ENCODE measurements at places on chromosomes 1 and 21.

DNA sequence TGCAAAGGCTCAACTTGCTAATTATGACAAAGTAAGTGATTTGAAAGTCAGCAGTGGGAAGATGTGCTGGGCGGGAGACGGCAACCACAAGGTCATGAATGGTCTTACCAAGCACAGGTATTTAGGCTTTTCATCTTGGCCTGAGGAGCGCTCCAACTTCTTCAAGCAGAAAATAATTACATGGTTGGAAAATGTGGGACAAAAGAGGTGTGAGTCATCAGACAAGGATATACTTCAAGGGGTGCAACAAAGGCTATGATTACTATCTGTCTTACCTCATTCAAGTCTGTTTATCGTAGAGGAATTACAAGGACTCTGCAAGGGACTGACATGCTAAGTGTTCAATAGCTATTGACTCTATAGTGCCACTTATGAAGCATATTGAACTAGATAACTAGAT is 2005.7 kb downstream of the MRPL39 start:
- no peak for DNase-seq

DNA sequence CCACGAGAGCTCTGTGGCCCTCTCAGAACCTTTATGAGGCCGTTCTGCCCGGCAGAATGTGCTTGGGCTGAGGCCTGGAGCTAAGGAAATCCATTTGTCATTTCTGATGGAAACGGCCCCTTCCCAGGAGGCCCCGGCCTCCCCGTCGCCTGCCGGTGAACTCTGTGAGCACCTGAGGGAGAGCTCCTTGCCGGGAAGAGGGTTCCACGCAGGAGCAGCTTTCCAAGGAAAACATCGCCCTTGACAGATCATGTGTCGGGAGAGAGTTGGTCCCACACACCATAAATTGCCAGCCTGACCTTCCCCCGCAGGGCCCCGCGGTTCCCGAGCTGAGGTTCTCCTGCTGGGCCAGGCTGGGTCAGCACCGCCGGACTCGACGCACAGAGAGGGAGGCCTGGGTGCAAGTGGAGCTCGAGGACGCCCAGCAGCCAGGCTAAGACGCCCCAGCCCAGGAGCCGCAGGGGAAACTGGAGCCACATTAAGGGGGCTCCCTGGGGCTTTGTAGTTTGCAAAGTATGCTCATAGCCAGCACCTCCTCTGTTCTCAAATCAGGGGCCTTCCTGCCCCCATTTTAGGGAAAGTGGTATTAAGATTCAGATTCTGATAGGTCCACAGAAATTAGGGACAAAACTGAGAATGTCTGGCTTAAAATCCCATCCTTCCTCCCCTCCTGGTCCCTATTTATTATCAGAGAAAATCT is 239.5 kb downstream of the FOXD2 start:
- DNase-seq, result no peak

- DNase-seq, result peak; percentile 95
Measured at GRCh38 chr1:44213222-44214112, at the start of gene DMAP1. DMAP1 (plus strand) TSS chr1:44213471; CDS start chr1:44213754, 283 bp downstream.

DNA sequence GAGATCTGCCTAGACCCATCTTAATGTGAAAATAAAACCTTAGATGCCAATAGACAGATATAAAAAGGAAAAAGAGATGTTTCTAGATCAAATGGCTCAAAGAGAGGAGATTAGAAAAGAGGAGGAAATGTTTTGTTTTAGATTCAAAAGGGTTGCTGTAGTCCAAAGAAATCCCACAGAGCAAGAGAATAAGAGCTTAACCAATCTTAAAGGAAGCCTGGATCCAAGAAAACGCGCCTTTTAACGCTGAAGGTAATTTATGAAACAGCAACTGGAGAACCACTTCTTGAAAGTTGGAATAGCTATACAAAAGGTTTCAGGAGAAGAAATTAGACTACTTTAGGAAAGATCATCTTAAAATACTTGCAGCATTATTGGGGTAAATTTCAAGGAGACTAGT is 298.8 kb downstream of the BRINP2 start:
- no peak for DNase-seq

DNA sequence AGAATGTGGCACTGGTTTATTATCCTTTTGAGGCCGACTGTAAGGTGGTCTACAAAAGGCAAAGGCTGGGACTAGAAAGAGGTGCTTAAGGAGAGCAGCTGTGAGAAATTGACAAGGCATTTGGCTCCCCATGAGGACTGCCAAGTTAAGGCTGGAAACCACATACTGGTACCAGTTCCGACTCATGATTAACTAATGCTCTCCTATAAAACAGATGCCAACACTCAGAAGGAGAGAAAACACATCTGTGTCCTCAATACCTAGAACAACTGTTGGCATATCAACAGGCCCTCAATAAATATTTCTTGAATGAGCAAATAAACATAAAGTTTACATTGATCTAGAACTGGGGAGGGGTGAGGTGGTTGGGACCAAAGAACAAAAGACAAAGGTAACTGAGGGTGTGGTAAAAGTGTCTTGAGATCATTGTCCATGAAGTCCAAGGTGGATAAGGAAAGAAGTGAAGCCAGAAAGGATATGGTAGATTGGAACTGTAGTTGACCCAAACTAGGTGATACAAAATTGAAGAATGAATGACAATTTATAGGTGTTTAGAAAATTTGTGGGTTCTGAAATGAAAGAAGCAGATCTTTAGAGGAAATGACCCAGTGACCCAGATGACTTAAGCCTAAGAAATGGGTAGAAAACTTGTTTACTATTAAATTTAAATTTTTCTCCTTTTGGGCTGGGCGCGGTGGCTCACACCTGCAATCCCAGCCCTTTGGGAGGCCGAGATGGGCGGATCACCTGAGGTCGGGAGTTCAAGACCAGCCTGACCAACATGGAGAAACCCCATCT is 16.9 kb upstream of the MCL1 start:
- no peak for DNase-seq

GRCh38 chr1:92877792-92878191 is 46.0 kb downstream of the RPL5 start:
- peak; percentile 32 for DNase-seq

DNA sequence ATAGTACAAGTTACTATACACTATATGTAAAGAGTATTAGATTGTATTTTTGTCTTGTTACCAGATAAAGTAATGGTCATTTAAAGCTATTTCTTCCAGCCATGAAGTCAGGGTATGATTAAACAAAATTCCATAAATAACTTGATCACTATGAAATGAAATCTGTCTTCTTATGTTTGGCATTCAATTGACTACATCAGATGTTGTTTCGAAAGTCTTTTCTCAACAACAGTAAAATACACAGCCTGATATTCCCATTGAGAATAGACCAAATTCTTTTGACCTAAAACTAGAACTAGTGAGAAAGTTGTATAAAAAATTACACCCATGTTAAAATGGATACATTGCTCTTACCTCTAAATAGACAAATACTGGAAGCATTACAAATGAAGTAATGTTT is 134.6 kb upstream of the ADAMTS5 start:
- DNase-seq, result no peak

- peak; percentile 24 for DNase-seq
Measured at GRCh38 chr1:41868241-41868998, 50.3 kb downstream of the HIVEP3 start.

- DNase-seq, result no peak
Measured at GRCh38 chr1:185279571-185279970, 37.5 kb downstream of the IVNS1ABP start.

- DNase-seq, result peak; percentile 40
Measured at GRCh38 chr1:28917757-28918118, 3.4 kb downstream of the EPB41 start.

DNA sequence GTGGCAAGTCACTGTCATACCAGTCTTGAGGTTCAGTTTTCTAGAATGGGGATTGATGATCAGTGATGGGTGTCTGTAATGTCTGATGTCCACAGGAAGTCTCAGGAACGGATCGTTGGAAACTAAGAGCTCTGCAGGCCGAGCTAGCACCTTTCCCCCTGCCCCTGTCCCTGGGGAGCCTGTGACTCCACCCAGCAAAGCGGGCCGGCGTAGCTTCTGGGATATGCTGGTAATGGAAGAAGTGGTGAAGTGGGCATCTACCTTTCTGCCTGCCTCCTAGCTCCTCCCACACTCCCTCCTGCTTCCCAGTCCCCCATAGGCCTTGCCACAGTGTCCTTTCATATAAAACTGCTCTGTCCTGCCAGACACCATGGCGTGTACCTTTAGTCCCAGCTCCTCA is 13.4 kb downstream of the HYI start:
- no peak for DNase-seq

DNA sequence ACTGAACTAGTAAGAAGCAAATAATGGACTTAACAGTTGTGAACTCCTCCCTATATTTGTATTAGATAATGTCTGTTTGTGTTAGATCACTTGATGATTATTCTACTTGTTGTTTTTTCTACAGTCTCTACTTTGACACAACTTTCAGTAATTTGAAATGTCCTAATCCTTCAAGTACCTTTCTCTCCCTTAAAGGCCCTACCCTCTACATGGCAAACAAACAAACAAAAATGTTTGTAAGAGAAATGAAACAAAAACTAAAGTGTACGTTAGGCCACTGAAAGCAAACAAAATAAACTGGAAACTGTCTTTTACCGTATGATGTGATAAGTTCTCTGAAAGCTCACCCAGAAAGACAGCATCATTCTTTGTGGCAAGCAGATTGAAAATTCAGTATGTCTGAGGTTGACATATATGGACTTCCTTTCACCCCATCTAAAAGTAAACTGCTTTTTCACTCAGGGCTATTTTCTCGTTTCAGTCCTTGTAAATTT is 255.9 kb upstream of the SNX7 start:
- no peak for DNase-seq

DNA sequence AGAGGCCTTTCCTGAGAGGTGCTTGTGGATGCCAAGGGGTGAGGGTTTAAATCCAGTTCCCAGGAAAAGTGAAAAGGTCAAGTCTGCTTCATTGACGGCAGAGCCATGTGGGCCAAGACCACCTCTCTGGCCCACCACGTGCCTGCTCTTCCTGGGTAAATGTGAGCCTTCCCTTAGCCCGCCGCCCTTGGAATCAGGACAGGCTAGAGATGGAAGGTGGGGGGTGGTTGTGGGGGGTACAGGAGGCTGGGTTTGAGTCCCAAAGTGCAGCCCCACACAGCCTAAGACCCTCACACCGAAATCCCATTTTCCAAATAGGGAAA is 104.4 kb downstream of the EPHB2 start:
- no peak for DNase-seq

- DNase-seq, result no peak
Measured at GRCh38 chr1:11860083-11860482, 1.3 kb upstream of the NPPB start.

- no peak for DNase-seq
Measured at GRCh38 chr1:158654086-158654485, 32.4 kb downstream of the SPTA1 start.

- no peak for DNase-seq
Measured at GRCh38 chr21:42745511-42746239, 92.3 kb downstream of the PDE9A start.

DNA sequence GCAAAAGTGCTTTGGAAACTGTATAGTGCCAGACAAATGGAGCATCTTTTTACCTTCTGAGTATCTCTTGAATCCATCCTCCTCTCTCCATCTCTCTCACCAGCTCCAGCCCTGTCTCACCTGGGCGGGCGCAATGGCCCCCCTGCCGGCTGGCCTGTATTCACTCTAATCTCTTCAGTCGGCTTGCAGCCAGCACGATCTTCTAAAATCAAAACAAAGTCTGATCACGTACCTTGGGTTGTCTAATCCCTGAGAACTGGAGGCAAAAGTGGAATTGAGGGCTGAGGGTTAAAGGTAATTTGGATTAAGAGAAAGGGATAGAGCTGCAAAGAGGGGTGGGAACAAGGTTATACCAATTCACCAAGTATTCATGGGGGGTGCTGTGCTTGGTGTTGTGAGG is 46.0 kb upstream of the LRRN2 start:
- no peak for DNase-seq

- DNase-seq, result peak; percentile 87
Measured at GRCh38 chr1:179881642-179882252, 338 bp upstream of the TOR1AIP1 start.

DNA sequence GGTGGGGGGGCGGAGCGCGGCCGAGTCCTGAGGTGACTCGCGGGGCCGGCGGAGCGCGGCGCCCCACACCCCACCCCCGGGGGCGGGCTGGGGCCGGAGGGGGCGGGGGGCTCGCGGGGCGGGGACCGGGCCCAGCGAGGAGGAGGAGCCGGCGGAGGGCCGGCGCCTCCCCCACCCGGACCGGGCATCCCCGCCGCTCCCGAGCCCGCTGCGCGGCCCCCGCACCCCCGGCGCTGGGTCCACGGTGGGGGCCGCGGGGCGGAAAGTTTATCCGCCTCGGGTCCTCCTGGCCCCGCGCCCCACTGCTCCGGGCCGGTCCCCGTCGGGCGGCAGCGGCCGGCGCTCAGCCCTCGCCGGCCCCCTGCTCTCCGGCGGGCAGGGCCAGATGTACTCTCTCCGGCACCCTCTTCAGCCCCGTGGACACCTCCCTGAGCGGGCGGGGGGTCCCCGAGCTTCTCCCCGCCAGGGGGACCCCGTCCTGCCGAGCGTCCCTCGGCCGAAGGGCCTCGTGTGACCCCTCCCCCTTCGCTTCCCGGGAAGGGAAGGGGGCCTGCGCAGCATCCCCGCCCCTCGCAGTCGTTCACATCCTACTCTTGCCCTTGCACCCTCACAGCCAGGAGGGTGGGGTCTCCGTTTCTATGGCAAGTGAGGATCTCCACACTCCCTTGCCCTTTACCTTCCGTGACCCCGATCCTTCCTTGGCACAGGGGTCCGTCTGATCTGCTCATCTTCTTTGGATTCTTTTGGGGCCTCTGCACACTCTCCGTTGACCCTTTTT is 663 bp downstream of the CAMTA1 start:
- DNase-seq, result peak; percentile 48

GRCh38 chr21:27362249-27362648 is 395.4 kb upstream of the ADAMTS5 start:
- DNase-seq, result no peak

- DNase-seq, result no peak
Measured at GRCh38 chr21:37253991-37254390, 13.1 kb downstream of the VPS26C start.

DNA sequence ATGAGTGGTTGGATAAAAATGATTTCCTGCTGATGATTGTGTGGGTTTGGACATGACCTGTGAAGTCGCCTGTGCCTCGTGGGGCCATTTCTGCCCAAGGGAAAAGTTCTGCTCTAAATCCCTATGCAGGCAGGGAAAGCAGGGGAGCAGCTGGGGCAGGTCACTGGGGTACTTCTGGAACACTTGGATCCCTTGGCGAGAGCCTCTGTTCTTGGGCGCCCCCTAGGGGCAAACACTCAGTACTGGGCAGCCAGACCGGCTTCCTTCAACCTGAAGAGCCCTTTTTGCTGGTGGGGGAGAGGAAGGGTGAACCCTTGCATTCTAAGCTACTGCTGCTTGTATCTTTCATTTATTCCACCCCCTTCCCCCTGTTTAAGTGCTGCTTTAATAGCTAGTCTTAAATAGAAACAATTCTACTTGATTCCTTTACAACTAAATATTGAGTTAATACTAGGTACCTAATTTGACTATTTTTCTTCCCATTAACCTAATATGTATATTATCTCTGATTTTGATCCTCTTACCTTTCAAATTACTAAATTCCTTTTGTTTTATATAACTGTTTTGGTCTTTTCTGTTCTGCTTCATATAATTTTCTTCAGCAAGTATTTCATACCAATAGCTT is 5.1 kb upstream of the CLEC20A start:
- DNase-seq, result peak; percentile 82

DNA sequence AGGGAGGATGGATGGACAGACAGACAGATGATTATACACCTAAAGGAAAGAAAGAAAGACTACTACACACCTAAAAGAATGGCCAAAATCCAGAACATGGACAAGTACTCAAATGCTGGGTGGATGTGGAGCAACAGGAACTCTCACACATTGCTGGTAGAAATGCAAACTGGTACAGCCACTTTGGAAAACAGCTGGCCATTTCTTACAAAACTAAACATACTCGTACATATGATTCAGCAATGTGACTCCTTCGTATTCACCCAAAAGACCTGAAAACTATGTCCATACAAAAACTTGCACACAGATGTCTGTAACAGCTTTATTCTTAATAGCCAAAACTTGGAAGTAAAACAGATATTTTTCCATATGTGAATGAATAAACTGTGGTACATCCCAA is 51.3 kb downstream of the PRPF38A start:
- DNase-seq, result no peak

Data from hematopoietic multipotent progenitor cell treated with erythropoietin and hydrocortisone succinate and interleukin-3 and kit ligand, for 6 days (in vitro differentiated cells).